PC-3 (cell line): ENCODE measurements at places on chromosomes 13 and 19. TPM values are rescaled to one million over a fixed set of nuclear protein-coding genes. Genes with fewer than 3 reads are reported as not detected.
A peak's percentile ranks its signal among the peaks of the same experiment; 100 is the strongest.

Gene AXL
- 172 and 202 TPM in 2 replicates for total RNA-seq

Gene CEACAM21
- not detected in 2 replicates for total RNA-seq

Gene WDR18
- total RNA-seq = 56.7 and 99.6 TPM in 2 replicates

Gene EID2B
- total RNA-seq = 2.1 and 3.5 TPM in 2 replicates

Gene IFNL1
- not detected in 2 replicates for total RNA-seq

Gene SNRPD2
- total RNA-seq = 554 and 631 TPM in 2 replicates

Gene IL17D
- total RNA-seq = 1.1 and 1.8 TPM in 2 replicates

Gene ZNF264
- total RNA-seq = 44.1 and 53.9 TPM in 2 replicates

DNA sequence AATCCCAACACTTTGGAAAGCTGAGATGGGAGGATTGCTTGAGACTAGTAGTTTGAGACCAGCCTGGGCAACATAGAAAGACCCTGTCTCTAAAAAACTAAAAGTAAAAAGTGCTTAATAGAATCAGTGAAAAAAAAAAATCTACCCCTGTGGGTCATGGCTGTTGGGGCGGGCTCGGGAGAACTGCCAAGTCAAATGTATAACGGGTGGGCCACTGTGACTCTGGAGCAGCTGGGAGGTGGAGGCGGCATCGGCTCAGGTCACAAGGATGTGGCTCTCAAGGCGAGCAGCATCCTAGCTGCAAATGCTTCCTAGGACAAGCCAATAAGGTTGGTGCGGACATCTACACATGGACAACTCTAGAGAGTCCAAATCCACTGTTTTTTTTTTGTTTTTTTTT lies 30.9 kb downstream of the C19orf47 start:
- no peak for DNase-seq

- no peak for DNase-seq
Observed at GRCh38 chr13:94315188-94315587, 164.3 kb downstream of the DCT start.

- DNase-seq = no peak
Observed at GRCh38 chr13:25783601-25784024, 268.2 kb downstream of the SHISA2 start.

DNA sequence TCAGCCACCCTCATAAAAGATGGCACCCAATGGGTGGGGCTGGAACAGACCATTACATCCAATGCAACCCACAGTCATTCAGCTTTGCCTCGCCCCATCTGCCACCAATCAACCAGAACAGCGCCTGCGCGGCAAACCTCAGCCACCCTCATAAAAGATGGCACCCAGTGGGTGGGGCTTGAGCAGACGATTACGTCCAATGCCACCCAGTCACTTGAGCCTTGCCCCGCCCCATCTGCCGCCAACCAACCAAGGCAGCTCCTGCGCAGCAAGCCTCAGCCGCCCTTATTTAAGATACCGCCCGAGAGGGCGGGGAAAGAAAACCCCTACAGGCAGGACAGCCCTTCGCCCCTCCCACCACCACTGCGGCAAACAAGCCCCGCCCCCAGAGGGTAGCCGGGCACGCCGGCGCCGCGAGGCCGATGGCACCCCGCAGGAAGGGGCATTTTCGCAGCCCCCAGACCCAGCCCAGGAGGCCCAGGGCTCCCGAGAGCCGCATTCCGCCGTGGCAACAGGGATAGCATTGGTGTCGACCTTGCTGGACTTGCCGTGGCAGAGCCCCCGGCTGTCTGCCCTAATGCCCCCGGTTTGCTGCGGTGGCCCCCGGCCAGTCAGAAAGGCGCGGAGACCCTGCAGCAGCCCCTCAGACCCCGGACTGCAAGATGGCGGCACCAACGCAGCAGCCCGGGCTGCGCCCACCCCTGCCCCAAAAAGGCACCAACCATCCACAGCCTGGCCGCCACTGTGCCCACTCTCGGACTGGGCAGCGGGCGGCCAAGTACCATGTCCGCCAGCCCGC lies 675 bp downstream of the PEG3 start:
- peak; percentile 73 for DNase-seq

DNA sequence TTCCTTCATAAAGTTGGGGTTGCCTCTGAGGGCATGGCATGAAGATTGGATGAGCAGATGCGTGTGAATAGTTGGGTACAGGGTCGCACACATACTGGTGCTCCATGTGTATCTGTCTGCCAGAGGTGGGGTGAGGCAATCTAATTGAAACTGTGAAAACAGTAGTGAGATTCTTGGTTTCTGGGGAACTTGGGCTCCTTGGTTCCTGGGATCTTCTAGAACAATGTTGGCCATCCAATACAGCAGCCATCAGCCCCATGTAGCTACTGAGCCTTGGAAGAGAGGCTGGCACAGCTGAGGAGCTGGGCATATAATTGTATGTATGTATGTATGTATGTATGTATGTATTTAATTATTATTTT lies 616 bp downstream of the FCHO1 start:
- no peak for DNase-seq

- DNase-seq = no peak
Observed at GRCh38 chr19:42421101-42421500, 6.1 kb downstream of the LIPE start.

DNA sequence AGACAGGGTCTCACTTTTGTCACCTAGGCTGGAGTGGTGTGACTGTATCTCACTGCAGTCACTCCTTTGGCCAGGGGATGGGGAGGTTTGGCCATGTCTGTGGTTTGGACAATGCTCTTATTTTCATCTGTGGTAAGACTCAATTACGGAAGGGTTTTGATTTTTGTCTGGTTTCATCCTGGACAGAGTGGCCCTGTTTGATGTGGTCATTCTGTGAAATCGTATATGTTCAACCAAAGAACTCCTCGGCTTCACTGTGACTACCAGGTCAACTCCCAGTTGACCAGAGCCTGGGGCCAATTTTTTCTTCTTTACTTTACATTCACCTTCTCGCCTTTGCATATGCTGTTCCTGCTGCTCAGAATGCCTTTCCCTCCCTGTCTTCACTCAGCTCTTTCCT lies 6.8 kb upstream of the CCDC124 start:
- DNase-seq = no peak

- no peak for DNase-seq
Observed at GRCh38 chr13:81498969-81499368, 1158.0 kb upstream of the SPRY2 start.

DNA sequence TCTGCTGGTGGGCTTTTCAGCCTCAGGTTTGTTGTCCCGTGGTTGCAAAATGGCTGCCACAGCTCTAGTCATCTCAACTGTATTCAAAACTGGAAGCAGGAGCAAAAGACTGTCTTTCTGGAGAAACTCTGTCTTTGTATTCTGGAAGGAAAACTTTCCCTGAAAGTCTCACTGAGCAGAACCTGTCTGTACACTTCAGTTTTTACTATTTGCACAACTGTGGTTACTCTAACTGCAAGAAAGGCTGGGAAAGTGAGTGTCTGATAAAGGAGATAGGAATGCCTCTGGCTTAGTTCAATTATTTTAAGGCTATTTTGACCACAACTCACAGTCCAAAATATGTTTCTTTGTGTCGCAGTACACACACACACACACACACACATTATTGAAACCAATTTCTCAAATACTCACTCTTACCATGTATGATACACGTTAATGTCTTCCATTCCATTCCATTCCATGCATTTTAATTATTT lies 49.7 kb upstream of the EHD2 start:
- peak; percentile 89 for DNase-seq

- DNase-seq = no peak
Observed at GRCh38 chr19:50659318-50660087, 10.3 kb downstream of the C19orf81 start.

DNA sequence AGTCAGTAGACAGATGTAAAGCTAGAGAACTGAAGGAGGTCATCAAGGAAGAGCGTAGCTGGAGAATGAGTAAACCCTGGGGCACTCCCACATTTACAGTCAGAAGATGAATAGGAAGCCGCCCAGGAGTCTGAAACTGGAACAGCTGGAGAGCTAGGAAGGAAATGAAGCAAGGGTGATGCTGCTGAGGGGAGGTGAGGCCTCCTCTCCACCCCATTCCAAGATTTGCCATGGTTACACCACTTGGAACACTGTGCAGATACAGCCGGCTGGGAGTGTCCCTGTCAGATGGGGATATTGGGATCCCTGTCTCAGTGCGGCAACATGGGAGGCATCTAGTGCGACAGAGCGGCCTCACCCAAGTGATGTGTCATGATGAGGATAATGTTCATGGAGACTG lies 51.8 kb upstream of the GPI start:
- peak; percentile 13 for DNase-seq

GRCh38 chr19:49380391-49380790 lies 7.7 kb upstream of the KASH5 start:
- DNase-seq = no peak

DNA sequence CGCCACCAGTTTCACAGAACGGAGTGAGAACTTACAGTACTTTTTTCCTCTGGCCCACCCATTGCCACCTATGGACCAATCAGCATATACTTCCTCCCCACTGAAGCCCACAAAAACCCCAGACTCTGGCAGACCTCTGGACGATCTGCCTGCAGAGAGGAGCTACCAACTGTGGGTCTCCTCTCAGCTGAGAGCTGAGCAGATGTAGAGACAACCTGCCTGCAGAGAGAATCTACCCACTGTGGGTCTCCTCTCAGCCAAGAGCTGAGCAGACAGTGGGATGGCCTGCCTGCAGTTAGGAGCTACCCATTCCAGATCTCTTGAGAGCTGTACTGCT lies 69.7 kb downstream of the PIBF1 start:
- no peak for DNase-seq

DNA sequence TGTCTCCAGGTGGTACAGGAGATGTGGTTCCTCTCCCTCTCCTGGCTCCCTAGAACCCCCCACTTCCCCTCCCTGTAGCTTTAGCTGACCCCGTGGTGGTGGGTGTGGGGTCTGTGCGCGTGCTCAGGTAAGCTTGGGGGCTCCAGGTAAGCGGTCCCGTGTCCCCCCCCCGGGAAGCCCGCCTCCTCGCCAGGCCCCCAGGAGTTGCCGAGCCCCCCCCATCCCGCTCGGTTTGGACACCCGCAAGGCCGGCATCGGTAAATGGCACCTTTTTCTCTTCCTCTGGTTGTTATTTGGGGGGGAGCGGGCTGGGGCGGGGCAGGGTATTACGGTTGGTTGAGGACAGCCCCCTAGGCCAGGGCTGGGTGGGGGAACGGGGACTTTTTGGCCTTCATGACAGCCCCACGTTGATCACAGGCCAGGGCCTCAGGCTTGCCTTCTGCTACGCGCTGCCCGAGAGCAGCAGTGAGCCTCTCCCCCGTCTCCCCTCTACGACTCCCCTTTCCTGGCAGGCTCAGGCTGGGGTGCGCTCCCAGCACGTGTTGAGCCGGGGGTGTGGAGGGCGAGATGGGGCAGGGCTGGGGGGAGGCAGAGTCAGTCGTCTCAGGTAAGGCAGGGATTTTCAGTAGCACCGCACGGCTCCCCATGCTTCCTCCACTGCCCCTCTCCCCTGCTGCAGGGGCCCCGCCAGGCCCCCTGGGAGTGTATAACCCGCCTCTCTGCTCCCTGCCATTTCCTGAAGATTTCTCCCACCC lies 10.7 kb upstream of the LIN7B start:
- no peak for DNase-seq

DNA sequence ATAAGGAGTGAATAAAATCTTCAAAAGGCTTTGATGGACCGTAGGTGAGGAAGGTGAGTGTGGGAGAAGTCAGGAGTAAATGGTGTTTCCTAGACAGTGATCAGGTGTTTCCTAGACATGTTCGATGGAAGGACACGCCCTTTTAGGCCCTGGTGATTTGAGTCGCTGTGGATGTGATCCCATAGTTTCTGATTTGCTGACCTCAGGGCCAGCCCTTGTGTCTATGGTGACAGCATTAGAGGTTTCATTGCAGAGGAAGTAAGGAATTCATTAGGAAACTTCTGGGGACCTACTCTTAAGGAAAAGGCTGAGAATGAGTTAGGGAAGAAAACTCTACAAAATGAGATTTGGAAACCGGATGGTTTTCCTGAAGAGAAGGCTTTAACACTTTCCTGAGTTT lies 31.5 kb upstream of the RNF113B start:
- DNase-seq = no peak

DNA sequence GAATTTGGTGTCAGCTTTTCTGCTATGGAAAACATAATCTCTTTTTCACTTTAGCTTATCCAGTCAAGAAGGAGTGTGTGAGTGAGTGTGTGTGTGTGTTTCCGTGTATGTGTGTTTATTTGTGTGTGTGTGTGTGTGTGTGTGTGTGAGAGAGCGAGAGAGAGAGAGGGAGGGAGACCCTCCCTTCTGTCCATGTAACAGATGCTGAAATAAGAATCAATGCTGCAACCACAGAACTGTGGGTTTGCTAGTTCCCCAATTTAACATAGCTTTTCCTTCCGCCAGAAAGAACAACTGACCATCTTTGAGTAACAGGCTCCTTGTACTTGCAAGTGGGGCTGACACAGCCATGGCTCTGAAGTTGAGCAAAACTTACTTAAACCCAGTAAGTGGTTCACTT lies 5.2 kb downstream of the LCP1 start:
- DNase-seq = no peak

DNA sequence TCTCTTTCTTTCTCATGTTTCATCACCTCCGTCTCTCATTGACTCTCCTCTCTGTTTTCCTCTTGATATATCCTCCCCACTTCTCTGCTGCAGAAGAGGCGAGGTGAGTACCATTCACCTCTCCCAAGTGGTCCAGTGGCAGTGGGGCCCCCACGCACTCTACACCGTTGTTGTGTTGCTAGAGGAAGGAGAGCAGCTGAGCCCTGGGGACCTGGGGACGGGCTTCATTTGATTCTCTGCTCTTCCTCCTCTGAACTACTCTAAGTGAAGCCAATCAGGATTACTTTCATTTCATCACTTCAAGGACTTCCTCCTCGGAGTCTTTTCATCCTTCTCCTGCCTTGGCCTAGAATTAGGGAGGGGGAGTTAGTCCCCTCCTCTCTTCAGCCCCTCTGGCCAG lies 64.6 kb downstream of the CCNE1 start:
- DNase-seq = no peak

DNA sequence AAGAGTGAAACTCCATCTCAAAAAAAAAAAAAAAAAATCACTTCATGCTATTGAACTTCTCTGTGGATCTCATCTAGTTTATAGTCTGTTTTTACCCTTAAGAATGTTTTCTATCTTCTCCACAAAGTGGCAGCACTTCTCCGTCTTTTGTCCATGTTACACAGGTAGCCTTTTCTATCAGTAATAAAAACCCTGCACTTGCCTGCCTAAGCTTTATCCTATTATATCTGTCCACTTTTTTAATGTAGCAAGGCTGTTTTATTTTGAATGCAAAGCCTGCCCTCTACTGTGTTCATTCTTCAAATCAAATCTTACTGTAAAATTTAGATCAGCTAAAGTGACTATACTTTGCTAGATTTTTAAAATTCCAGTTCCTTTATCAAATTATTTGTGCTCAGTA lies 124.0 kb downstream of the STOML3 start:
- peak; percentile 34 for DNase-seq

DNA sequence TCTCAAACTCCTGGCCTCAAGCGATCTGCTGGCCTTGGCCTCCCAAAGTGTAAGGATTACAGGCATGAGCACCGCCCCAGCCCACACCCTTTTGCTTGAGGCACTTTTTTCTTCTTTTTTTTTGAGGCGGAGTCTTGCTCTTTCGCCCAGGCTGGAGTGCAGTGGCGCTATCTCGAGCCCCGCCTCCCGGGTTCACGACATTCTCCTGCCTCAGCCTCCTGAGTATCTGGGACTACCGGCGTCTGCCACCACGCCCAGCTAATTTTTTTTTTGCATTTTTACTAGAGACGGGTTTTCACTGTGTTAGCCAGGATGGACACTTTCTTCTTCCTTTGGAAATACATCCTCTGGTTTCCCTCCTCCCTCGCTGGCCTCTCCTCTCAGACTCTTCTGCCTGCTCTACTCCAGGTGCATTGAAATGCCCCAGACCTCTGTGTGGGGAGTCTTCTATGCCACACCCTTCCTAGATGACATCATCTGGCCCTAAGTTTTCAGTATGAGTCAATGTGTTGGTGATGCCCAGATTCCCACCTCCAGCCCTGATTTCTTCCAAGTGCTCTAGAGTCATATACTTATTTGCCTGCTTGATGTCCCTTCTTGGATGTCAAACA lies 20.7 kb upstream of the TPT1 start:
- DNase-seq = peak; percentile 72
